ENCODE measurements at places on chromosomes 7 and 10.

DNA sequence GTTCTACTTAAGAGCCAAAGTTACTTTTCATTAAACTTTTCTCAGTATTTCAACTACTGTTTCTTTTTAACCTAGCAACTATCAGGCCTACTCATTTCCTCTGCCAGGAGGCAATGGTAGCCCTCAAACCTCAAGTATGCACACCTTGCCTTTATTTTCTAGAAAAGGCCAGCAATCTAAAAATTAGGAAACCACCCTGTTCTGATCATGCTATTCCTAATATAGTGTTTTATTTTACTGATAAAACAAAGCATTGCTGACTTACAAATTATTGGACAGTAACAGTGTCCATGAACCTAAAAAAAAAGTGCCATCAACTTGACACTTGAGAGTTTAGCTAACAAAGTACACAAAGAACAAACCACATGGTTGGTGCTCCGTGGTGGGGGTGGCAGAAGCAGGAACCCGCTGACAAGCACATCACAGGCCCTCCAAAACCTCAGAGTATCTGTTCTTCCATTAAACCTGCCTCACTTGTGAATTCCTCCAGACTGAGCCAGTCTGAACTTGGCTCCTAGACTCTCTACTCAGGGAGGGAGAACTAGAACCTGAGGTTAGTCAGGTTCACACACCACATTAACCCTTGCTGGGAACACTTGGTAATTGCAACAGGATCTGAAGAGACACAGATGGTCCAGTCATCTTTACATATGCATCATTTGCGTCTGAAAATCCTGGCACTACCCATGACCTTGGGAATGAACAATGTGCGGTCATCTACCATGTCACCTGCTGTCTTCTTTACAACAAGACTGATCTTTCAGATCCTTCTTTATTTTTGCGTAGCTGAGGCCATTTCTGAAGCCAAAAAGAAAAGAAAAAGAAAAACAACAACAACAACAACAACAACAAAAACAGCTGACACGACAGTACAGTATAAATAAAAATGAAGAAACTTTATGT, 31.9 kb downstream of the PIP4K2A start:
- peak; percentile 83 for DNase-seq

- no peak for DNase-seq
Measured at GRCh38 chr10:7797582-7797981, 9.6 kb downstream of the ATP5F1C start.

GRCh38 chr10:125001313-125002046, 59.6 kb downstream of the ZRANB1 start:
- DNase-seq: no peak

DNA sequence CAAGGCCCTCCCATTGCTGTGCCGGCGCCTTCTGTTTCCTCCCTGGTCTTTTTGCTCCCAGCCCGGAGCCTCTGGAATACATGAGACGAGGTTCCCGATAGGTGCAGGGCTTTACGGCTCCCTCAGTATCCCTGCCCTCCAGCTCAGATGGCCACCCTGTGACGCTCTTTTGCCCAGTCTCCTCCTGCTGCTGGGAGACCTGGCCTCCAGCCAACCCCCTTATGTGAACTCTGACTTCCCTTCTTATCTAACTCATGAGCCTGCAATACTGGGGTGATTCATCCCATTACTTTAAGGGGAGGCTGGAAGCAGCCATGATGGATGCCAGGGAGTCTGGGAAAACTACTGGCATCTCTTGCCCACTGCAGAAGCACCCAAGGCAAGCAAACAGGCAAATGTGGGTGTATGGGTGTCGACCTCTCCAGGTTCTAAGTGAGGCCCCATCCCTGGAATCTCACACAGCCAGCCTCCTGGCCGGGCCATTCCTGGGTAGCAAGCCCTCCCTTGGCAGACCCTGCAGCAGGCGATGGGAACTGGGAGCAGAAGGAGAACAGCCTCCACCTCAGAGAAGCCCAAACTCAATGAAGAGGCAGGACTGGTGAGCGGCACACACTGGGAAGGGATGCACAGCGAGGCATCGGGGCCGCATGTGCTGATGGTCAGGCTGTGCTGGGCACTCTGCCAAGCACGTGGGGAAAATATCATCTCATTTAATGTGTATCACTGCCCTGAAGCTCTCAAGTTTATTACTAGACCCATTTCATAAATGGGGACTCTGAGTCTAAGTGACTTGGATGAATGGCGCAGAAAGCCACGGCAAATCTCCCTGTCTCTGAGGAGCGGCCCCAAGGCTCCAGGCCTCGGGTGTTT, 97.5 kb downstream of the FAM53B start:
- no peak for DNase-seq

GRCh38 chr10:28020993-28021982, 22.4 kb upstream of the ODAD2 start:
- DNase-seq: no peak

DNA sequence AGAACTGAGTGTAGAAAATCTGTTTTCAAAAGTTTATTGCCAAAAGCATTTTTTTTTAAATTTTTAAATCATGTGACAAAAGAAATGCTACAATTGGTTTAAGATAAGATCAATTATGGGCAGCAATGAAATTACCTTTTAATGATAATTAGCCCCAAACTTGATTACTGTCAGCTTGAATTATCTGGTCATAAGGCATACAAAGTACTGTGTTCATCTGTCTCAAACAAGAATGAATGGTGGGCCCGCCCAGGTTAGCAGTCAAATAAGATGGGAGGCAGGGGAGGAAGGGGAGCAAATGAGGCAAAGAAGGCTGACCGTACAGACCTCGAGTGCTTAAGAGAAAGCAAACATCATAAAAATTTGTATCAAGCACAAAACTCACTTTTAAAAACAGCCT, 68.1 kb downstream of the JAZF1 start:
- DNase-seq: no peak

GRCh38 chr10:129421399-129422010, 45.5 kb upstream of the MGMT start:
- DNase-seq: no peak

GRCh38 chr10:13105184-13105583, 5.2 kb downstream of the OPTN start:
- DNase-seq: peak; percentile 66

DNA sequence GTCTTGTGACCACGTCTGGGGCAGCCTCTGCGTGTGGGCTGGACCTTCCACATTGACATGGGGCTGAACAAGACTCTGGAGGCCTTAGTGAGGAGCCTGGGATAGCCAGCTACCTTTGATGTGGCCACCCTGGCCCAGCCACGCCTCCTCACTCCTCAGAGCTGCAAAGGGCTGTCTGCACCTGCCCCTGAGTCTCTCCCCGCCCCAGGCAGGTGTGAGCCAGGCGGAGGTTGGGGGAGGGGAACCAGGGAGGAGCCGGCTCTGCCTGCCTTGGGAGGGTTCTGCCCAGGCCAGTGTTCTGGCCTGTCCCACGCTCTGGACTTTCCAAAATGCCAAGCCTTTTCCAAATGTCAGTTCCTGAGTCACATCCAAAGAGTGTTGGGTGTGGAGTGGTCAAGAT, 72.2 kb downstream of the GTF2IRD1 start:
- DNase-seq: no peak

GRCh38 chr10:128087146-128087883, 38.9 kb downstream of the MKI67 start:
- no peak for DNase-seq

DNA sequence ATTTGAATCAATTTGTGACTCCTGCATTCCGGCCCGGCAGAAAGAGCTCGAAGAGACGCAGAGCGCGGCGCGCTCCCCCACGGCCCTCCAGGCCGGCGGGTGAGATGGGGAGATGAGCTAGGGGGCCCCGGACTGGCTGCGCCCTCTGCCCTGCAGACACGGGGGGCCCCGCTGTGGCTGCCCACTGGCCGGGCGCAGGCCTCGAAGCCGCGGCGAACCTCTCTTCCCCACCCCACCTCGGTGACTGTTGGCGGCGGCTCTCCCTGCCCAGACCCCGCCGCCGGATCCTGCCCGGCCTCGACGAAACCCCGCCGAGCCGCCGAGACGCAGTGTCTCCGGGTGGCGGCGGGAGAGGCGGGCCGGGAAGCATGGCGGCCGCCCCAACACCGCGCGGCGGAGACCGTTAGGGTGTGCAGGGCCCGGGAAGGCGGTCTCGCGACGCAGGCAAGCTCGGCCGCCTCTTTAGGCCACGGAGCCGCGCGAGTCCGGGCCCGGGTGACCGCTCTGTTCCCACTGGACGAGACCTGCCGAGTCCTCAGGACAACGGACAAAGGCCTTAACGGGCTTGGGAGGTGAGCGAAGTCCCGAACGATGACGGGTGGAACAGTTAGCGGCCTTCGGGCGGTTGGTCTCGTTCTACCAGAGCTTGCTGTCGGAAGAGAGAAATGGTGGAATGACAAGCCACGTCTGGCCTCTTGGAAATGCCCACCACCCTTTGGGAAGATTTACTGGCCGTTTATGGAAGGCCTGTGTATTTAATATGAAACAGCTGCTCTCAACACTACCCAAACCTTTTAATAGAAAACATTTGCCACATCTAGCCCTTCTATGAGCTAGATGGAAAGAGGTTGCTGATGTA, 24.3 kb downstream of the NUP42 start:
- no peak for DNase-seq

DNA sequence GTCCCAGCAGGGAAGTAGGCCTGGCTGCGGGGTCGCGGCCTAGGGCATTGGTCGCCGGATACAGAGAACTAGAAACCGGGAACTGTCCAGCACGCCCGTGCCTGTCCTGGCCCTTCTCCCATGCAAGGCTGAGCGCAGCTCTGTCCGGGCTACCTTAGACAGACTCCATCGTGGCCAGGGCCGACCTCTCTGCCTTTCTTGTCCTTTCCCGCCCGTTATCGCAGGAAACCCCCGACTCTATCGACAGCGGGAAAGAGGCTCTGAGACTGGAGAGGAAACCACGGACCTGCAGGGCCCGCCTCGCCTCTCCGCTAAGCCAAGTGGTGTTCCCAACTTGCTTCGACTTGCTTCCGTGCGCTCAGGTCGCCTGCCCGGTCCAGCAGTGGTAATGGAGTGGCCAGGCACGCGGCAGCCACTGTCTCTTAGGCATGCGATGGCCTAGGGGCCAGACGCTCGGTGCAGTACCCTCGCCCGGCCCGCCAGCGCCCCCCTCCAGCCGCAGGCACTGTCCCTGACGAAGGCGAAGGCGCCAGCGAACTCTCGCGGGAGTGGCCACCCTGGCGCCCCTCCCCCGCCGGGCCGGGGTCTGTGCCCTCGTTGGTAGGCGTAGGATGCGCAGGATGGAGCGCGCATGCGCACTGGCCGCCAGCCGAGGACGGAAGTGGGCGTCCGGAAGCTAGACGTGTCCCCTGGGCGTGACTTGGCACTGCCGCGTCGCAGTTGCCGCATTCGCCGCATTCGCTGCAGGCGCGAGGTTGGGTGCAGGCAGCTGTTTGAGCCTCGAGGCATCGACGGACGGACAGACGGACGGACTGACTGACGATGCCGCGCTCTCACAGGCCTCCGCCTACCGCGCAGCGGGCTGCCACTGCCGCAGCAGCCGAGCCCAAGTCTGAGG, 54.4 kb downstream of the MCMBP start:
- DNase-seq: peak; percentile 22

DNA sequence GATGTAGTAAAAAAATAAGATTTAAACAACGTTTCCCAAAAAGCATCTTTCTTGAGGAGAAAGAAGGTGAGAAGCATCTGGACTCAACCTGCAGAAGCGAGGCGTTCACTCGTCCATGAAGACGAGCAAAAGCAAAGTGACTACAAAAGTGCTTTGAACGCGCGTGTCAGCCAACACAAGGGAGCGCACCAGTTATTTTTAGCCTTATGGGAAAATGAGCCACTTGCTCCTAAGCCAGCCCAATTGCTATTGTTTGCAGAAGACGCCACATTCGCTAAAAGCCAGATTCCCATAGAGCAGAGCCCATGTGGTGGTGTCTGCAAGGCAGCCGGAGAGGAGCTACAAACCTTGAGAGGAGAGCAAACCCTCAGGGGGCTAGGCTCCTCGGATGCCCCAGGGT, 122.5 kb downstream of the FAM53B start:
- no peak for DNase-seq

- DNase-seq: no peak
Measured at GRCh38 chr7:141999058-141999623, 3.5 kb downstream of the MGAM start.

DNA sequence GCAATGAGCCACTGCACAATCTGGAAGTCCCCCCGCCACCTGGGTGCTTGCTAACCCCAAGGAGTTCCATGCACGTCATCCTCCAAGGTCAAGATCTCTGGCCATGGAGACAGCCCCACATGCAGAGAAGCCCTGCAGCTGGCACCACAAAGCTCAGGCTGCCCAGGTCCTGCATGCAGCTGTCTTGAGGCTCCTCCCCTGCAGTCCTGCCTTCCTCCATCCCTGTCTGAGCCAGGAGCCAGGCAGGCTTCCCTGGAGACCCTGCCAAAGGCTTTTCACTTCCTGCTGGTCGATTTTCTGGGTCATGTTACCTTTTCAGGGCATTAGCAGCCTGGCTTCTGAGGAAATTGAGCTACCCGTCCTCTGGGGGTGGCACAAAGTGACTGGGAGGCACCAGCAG, 12.5 kb upstream of the TMEM72 start:
- DNase-seq: no peak

GRCh38 chr10:61068471-61068870, 124.5 kb upstream of the RHOBTB1 start:
- no peak for DNase-seq

- DNase-seq: no peak
Measured at GRCh38 chr7:30041526-30042269, 13.5 kb downstream of the PLEKHA8 start.

DNA sequence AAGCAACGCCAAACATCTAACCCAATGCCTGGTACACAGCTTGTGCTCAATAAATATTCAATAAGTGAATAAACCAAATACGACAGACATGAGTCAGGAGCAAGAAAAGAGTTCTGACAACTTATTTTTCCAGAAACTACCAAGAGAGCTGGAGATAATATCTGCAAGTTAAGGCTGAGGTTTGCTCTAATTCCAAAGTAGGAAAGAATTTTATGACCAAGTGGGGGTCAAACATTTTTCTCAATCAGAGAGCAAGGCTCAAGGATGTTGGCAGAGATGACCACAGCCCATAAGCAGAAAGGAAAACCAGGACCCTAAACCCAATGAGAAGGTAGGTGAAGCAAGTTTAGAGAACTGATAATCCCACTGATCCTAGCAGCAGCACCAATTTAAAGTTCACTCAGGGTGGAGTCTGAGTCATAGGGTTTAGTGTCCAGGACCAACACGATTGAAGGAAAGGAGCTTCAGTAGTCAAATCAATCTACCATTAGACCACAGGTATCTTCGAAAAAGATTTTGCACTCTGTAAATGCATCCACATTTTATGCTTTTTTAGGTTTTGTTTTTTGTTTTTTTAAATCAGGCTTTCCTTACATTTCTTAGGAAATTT, 49.3 kb upstream of the KCNIP2 start:
- no peak for DNase-seq

- DNase-seq: no peak
Measured at GRCh38 chr10:61669849-61670248, 7.1 kb downstream of the CABCOCO1 start.

- no peak for DNase-seq
Measured at GRCh38 chr7:142365410-142365842, 107.6 kb upstream of the PRSS58 start.
